ENCODE measurements at places on chromosomes 4 and X.

DNA sequence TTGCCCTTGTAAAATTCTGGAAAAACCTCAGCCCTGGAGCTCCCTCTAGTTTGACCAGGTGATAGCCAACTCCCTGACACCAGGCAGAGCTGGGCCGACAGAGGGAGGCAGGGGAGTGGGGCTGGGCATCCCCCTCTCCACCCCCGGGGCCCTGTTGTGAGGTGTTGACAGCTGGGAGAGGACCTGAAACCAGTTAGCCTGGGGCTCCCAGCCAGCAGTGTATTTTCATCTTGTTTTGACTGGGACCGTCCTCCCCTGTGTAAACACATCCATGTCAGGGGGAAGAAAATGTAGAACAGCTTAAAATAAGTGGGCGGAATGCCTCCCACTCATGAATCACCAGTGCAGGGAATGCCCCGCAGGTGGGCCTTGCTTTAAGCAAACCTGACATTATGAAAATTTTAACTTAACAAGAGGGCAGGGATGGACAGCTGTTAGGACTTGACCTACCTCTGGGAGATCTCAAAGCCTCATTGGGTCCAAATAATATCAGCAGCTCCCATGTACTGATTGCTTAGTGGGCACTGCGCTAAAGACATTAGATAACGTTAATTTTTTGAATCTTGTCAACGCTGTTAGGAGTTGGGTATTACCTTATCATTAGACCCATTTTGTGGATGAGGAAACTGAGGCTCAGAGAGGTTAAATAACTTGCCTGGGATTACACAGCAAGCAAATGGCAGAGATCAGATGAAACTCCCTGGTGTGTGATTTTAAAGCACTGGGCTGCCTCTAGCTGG is 45.9 kb downstream of the TSC22D3 start:
- DNase-seq: no peak

DNA sequence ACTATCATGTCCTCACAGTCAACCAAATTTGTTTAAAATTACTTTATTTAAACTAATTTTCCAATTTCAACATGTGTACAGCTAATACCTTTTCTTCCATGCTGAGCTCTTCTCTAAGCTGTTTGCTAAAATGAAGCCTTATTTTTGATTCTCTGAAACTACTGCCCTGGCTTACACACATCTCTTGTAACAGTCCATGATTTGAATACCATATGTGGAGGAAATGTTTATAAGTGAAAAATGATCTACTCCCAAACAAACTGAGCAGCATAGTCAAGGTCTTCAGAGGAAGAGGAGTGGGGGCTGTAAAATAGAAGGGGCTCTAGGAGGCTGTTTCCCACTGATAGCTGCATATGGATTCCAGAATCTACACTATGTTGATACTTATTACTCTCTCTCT is 188.7 kb downstream of the ANKRD50 start:
- no peak for DNase-seq

DNA sequence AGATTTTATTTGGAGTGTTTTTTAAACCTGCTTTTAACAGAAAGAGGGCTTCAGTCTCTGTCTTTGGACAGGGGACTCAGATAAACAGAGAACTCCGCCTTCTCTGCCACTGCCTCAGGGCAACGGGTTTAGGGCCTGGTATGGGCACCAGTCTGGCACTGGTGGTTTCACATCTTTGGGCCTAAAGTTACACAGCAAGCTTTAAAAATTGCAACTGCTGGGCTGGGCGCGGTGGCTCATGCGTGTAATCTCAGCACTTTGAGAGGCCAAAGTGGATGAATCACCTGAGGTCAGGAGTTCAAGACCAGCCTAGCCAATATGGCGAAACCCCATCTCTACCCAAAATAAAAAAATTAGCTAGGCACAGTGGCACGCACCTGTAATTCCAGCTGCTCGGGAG is 10.3 kb upstream of the NAT8L start:
- no peak for DNase-seq

DNA sequence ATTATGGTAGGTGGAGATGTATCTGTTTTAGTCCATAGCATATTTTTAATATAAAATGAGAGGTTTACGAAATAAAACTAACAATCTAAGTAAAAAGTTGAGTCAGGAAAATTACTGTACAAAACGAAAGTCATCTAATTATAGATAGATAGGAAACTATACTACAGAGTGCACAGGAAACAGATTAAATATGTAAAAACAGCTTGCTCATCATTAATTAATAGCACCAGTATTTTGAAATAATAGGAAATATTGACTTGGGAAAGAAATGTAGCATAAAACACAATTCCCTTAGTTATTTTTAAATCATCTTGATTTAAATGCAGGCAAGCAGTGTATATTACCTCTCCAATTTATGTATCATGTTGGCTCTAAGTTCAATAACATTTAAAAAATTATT is 227.9 kb downstream of the GPM6A start:
- DNase-seq: no peak

DNA sequence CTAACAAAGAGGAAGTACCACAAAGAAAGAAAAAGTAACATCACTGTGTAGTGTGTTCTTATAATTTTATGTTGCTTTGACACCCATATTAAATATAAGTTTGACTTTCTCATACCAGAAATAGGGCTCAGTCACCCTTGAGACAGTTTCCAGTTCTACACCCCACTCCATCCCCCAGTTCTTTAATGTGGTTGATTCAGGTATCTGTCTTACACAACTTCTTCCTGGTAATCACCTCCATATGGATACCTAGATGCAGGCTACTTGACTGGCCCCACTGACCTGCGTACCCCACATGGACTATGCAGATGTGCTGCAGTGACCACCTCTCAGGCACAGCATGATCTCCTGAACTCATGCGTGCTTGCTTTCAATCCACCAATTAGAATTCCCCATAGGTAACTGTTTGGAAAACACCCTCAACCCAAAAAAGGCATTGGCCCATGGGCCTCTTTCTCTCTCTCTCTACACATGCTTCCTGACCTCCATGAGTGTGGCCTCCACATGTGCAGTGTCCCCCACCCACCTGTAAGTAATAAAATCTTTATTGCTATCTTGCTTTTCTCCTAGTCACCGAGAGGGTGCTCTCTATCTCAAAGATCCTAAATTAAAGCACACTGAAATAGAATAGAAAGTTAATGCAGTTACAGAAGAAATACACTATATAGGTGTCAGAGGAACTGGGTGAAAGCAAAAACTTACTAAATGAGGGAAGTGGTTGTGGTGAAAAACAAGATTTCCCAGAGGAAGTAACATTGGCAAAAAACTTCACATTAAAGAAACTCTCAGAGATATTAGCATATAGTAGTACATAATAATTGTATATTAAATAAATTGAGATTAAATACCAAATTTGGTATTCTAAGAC is 98.4 kb downstream of the ZAR1 start:
- DNase-seq: no peak

GRCh38 chr4:23937173-23937572 is 47.3 kb upstream of the PPARGC1A start:
- no peak for DNase-seq

DNA sequence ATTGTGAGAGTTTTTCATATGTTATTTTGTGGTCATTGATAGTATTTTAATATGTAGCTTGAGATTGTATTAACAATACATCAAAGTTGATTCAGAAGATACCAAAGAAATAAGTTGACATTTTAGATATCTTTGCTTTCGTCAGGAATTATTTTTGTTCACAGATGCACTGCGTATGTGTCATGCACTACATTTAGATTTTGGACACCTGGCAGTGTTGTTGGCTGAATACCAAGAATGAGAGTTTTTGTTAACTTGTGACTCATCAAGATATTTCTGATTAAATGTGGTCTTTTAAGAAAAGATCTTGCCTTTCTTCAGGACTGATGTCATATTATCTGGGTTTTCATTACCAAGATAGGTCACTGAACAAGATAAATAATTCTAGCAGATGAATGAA is 633.4 kb downstream of the CENPC start:
- peak; percentile 87 for DNase-seq

DNA sequence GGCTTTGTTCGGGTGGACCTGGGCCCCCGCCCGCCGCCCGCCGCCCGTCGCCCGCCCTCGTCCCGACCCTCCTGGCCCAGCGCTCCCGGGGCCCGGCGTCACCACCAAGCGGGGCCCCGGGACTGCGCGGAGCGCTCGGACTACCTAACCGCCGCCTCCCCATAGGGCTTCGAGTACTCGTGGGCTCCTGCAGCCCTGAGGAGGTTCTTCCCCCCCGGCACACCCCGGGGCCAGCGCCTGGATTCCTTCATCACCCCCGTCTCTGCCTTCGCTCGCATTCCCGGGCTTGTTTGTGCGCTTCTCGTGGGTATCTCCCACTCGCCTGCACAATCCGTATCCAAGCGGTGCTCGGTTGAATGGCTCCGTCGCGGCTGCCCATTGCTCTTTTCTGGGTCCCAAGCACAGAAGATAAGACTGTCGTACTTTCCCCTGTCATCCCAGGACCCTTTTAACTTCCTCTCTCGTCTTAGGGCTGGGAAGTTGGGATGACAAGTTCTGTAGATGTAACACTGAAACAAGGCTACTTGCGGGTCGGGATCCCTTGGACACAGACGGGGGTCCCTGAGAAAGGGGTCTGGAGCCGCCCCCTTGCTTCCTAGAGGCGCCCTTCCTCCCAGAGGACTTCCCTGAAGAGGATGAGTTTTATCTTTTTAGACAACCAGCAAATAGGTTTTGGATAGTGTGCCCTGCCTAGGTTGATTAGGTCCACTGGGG is 565 bp downstream of the MOB1B start:
- DNase-seq: peak; percentile 23

Data from astrocyte of the spinal cord (primary cell).